ENCODE measurements at places on chromosomes 1 and 21. TPM values are rescaled to one million over a fixed set of nuclear protein-coding genes. Genes with fewer than 3 reads are reported as not detected.

Gene ERICH3
- total RNA-seq: not detected

Gene TDRD5
- under 0.01 TPM for total RNA-seq

Gene RGS2
- total RNA-seq: 28.6 TPM

Gene SPOCD1
- 15.2 TPM for total RNA-seq

Gene SLC25A33
- total RNA-seq: 6.0 TPM

Gene EDARADD
- 3.1 TPM for total RNA-seq

Gene OR2L2
- under 0.01 TPM for total RNA-seq

Gene KCND3
- under 0.01 TPM for total RNA-seq

Gene RUNX3
- 0.85 TPM for total RNA-seq

Gene EFCAB7
- 2.9 TPM for total RNA-seq

Gene CASQ2
- not detected for total RNA-seq

Gene SLX9
- total RNA-seq: 34.5 TPM

Gene MTF1
- total RNA-seq: 3.6 TPM

Gene S100A8
- 185 TPM for total RNA-seq

Gene BATF3
- total RNA-seq: 0.96 TPM

Gene MX1
- total RNA-seq: 1.7 TPM

Gene CLCA4
- 0.96 TPM for total RNA-seq

Gene GNPAT
- total RNA-seq: 70.8 TPM

Gene C1QC
- total RNA-seq: not detected

Gene DPH5
- total RNA-seq: 22.2 TPM

Gene MTMR11
- total RNA-seq: 2.3 TPM

Gene EDN2
- total RNA-seq: 14.5 TPM

Gene TCP10L
- total RNA-seq: 1.5 TPM

Gene KRTAP21-2
- not detected for total RNA-seq

Gene LCE2A
- not detected for total RNA-seq

Gene HLX
- total RNA-seq: not detected

Gene F13B
- total RNA-seq: not detected

Gene VAV3
- 0.96 TPM for total RNA-seq

Gene CNN3
- total RNA-seq: 38.4 TPM

Gene EPHB2
- 15.1 TPM for total RNA-seq

Gene PDC
- total RNA-seq: not detected

Gene TNFRSF4
- total RNA-seq: not detected

Gene CHI3L1
- 0.21 TPM for total RNA-seq

Gene TCHH
- total RNA-seq: under 0.01 TPM

Gene ECM1
- 13.9 TPM for total RNA-seq

Gene C1orf226
- 0.24 TPM for total RNA-seq

Gene RGS8
- not detected for total RNA-seq

Gene DMAP1
- 11.9 TPM for total RNA-seq

Gene PAQR6
- total RNA-seq: not detected

Gene TMPRSS15
- total RNA-seq: not detected

All from tracheal epithelial cell (primary cell).